Stimulated activated CD4-positive, alpha-beta T cell treated with anti-CD3 and anti-CD28 coated beads, TNF-alpha, amount 100 ng/mL, for 24 hours (primary cell): ENCODE measurements at places on chromosomes 7 and 10.
A peak's percentile ranks its signal among the peaks of the same experiment; 100 is the strongest.

- DNase-seq: peak; percentile 24
Measured at GRCh38 chr10:16809074-16809718, 8.0 kb downstream of the RSU1 start.

DNA sequence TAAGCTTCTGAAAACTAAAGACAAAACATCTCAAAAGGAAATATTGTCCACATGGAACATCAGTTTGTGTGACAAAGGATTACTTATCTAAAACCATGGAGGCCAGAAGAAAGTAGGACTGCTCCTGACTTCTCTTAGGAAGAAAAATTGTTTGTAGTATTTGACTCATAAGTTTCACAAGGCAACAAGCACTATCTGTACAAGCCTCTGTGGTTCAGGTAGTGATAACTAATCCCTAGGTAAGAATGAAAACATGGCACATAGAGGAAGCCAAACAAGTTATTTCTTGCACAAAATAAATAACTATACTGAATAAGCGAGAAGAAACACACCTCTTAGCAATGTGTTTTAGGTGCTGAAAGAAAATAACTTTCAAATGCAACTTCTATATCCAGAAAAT lies 30.3 kb downstream of the TFPI2 start:
- no peak for DNase-seq

DNA sequence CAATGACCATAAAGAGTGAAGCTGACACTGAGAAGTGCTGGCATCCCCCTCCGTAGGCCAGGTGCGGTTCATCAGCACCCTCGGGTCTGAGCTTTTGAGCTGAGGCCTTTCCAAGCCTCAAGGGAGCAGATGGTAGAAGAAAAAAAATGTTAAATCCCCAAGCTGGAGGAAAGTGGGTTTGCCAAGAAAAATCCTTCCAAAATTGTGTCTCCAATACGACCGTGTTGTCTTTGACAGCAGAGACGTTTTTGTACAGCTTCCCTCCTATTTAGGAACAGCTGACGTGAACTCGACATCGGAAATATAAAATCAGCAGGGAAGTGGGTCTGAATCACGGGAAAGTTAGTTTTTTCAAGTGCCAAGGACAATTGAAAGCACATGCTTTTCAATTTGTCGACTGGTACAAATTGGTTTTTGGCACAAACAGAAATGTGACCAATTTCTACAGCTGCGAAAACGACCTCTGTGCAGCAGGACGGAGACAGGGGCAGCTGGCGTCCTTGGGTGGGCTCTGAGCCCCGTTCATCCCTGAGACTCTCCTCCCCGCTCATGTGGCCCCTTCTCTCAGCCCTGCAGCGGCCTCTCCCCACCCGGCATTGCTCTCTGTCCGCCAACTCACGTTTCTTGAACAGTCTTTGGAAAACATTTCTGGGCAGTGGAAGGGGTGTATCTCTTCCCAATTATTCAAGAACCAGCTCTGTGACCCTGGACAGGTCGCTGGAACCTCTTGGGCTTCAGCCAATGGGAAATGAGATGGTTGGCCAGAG lies 89.9 kb downstream of the PAXIP1 start:
- no peak for DNase-seq

DNA sequence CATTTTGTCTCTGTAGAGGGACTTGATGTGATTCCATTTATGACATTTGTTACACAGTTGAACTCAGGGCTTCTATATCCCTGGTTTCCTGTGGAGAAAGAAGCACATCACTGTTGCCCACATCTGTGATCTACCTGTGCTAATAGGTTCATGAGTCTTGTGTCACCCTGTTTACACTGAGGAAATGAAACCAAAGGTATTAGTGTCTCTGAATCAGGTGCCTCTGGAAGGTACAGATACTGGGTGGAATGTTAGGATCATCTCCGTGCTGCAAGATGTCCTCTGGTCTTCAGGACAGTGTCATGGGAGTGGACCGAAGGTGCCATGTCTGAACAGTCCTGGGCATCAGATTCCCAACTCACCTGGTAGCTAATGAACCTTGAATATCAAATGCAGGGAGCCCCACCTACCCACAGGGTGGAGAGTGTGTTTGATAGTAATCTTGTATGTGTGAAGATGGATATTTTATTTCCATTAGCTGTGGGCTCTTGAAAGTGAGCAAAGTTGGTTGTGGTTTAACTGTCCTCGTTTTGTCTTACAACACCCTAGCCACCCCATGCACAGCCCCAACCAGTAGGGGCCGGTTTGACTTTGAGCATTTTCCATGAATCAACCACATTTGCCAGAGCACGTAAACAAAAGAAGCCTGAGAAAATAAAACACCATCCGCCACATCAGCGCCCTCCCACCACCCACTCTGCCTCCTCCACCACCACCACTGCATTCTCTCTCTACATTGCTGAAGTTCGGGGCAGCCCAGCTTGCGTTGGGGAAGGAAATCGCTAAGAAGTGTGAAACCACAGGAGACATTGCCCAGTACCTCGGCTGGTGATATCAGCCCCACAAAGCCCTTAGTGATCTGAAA lies 40.7 kb downstream of the TARP start:
- DNase-seq: peak; percentile 52

GRCh38 chr7:79300573-79300972 lies 152.9 kb downstream of the MAGI2 start:
- DNase-seq: no peak

DNA sequence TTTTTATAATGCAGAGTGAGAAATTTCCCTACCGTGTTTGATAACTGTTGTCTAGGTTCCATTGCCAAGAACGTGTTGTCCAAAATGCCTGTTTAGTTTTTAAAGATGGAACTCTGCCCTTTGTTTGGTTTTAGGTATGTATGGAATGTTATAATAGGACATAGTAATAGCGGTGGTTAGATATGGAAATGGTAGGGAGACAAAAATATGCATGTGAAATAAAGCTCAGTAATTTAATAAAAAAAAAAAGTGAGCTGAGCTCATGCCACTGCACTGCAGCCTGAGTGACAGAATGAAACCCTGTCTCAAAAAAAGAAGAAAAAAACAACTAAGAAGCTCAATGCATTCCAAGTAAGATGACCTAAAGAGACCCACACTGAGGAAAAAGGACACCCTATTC lies 72.9 kb downstream of the ZNF783 start:
- no peak for DNase-seq

GRCh38 chr7:16785846-16786245 lies 19.0 kb downstream of the AGR2 start:
- DNase-seq: no peak

GRCh38 chr10:102596506-102596971 lies 47.7 kb upstream of the TRIM8 start:
- DNase-seq: peak; percentile 24

- DNase-seq: no peak
Measured at GRCh38 chr10:8045726-8046494, 8.6 kb upstream of the GATA3 start.

GRCh38 chr7:116021237-116021636 lies 9.3 kb downstream of the TFEC start:
- no peak for DNase-seq

DNA sequence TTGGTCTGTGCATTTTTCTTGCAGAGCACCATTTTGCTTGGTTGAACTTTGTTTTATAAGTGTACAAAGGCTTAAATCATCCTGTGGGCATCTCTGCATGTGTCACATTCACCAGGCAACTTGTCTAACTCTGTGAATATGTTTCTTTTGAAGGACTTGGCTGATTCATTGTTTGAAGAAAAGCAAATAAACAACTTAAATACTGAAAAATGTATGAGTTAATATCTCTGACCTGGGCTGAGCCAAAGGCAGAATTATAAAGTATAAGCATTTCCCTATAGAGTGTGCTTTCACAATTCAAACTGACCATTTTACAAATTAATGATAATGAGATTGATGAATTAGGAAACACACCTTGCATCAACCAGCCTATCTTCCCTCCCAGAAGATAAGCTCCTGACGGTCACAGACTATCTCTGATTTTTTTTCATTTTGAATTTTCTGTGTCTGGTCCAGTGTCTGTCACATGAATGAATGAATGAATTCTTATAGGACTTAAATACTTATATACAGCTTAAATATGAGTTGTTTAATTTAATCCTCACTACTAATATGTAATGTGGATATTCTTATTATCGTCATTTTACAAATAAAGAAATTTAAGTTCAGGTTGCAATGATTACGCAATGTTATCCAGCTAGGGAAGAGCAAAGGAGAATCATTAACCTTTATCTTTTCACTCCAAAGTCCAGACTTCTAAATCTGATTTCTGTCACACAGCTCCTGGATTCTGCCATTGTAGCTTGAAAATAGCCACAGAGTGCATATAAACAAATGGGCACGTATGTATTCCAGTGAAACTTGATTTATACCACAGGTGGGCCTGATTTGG lies 182.0 kb upstream of the PHYHIPL start:
- no peak for DNase-seq

DNA sequence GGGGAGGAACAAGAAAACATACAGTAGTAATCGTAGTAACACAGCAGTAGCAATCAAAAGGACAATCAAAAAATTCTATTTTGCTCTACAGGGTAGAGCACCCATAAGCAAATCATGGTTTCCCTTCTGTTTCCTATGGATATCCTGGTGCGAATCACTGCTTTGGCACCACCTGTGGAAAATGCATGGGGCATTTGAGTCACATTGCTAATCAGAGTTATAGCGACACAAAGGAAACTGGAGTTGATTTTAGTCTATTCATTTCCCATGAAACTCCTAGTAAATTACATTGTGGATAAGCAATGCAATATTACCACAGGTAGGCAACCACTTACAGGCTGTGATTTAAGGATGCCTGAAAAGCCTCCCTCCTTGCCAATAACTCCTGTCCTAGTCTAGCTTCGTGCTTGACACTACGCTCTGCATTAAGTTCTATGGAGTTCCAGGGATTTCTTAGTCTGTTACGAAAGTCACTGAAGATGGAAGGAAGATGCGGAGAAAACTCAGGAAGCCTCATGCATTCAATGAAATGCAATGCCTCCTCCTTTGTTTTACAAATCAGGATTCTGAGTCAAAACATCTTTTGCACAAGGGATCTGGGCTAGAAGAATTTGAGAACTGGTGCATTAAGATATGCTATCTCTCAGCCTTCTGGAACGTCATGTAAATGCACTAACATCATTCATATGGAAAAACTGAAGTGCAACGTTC lies 188.4 kb downstream of the DGKI start:
- DNase-seq: no peak

- no peak for DNase-seq
Measured at GRCh38 chr10:128275388-128276177, 149.4 kb upstream of the MKI67 start.

DNA sequence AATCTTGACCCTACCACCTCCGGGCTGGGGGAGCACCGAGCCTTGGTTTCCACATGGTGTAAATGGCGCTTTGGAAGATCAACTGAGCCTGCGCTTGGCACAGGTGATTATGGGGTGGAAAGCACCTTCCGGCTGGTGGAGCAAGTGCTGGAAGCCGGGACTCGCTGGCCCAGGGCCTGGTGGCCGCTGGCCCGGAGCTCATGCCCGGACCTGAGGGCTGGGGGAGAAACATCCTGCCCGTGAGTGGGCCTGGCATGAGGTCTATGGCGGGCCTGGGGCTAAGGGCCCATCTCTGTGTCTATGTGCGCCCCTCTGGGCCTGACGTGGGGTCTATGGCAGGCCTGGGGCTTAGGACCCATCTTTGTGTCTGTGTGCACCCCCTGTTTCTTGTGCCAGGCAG lies 14.2 kb upstream of the LFNG start:
- no peak for DNase-seq

DNA sequence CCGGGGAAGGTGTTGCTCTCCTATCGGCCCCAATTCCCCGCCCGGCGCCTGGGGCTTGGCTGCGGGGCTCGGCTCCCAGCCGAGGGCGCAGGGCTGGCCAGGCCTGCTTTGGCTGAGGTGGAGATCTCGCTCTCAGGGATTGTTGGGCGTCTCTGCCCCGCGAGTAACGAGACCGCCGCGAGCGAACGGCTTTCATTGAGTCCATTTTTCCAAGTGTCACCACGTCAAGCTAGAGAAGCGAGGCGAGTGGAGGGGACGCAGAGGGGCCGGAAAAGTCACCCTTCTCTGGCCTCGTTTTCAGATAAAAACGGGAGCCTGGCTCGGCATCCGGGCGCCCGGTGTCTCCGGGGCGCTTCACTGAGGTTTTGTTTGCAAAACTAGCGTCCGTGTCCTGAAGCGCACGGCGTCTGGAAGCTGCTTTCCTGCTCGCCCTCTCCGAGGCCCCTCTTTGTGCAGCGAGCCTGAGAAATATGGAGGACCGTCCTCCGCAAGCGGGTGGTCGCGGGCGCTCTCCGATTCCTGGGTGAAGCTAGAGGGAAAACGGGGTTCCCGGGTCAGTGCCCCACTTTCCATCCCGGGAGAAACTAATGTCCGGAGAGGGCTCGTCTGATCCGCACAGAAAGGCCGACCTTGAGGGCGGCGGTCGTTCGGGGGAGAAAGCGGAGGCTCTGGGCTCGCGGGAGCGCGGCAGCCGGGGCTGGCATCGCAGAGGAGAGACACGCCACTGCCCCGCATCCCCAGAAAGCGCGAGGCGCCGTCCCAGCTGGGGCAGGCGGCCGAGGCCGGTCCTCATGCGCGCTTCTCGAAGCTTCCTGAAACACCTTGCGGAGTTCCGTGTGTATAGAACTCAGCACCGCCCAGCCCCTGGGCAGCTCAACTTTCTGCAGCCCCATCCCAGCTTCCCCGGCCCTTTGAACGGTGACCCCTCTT lies 3.5 kb upstream of the EN2 start:
- DNase-seq: no peak

DNA sequence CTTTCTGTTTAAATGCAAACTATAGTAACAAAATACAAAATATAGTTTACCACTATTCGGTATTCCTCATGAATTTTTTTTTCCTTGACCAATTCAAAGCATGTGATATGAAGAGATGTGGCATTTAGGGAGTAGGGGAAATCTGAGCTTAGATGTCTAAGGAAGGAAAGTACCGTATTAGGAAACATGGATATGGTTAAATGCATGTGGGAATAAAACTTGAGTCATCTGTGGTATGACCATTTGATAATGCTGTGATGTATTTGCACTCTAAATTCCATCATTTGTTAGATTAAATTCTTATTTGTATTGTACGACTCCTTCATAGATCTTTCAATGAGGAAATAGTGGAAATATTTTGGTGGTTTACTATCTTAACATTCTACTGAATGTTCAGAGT lies 19.7 kb downstream of the AHR start:
- no peak for DNase-seq

DNA sequence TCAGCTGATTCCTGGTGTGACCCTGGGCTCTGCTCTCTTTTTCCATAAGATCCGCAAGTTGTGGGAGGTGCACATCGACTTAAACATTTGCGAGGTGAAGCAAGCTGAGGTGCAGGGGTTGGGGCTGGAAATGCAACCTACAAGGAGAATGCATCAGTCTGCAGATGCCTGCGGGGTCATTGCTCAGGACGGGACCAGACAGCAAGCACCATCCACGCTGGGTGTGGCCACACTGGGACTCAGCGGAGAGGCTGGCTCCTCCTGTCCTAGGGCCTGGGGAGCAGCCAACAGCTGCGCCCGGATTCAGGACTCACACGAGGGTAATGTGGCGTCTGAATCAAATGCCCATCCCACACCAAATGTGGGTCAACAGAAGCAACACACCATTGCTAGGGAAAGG lies 33.8 kb downstream of the STK32C start:
- no peak for DNase-seq

GRCh38 chr7:14144109-14144508 lies 154.6 kb upstream of the ETV1 start:
- DNase-seq: no peak
